ENCODE measurements at places on chromosomes 7 and 10.

DNA sequence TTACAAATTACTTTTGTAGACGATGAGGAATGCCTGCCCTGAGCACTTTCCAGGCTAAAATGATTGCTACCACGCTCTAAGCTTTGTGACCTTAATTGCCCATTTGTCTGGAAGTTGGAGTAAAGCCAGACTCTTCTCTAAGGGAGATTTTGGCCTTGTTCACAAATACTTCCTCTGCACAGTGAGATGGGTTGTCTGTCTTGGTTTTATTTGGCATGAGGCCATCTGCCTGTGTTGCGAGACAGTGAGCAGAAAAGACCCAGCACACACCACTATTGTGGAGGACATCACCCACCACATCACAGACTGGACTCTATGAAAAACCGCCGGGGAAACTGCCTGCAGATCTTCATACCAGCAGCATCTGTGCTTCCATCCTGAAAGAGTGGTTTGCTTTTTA is 138.4 kb downstream of the BICC1 start:
- no peak for DNase-seq

GRCh38 chr10:5089865-5090264 is 4.3 kb upstream of the AKR1C3 start:
- DNase-seq: no peak

GRCh38 chr7:29955799-29956486 is 33.7 kb downstream of the SCRN1 start:
- DNase-seq: no peak

GRCh38 chr7:102155821-102156441 is 130.7 kb upstream of the SH2B2 start:
- DNase-seq: no peak

- peak; percentile 52 for DNase-seq
These were observed 70.9 kb downstream of the SYPL1 start for GRCh38 chr7:106041140-106041717.
